ENCODE measurements at places on chromosomes 5 and 9. TPM values are rescaled to one million over a fixed set of nuclear protein-coding genes. Genes with fewer than 3 reads are reported as not detected.
A peak's percentile ranks its signal among the peaks of the same experiment; 100 is the strongest.

The PROB1 gene
- total RNA-seq, result 2.1 TPM

The TMEM267 gene
- 24.6 TPM for total RNA-seq

The IFNB1 gene
- total RNA-seq, result not detected

DNA sequence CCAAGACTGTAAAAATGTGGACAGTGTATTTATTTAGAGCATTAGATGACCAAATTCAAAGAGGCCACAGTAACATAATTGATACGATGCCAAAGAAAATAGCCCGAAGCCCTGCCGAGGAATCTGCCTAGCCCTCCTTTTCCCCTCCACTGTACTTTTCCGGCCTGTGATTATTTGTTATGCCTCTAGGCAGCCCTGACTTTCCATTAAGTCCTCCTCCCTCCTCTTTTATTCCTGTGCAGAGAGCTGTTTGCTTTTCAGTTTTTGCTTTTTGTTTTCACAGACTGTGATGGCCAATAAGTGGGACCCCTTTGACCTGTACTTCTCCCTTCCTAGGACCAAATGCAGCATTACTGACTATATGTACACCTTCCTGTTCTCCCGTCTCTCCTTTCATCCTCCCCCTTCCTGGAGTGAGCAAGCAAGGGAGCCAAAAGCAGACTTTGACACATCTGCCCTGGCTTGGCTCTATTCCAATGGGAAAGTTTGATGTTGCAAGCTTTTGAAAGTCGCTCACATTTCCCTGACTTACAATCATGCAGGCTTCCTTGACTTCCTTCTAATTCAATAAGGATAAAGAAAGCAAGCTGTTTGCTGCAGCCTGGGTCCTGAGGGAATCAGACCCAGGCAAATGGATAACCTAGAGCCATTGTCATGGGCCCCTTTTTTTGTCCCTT lies 76.1 kb downstream of the NREP start:
- peak; percentile 28 for DNase-seq

DNA sequence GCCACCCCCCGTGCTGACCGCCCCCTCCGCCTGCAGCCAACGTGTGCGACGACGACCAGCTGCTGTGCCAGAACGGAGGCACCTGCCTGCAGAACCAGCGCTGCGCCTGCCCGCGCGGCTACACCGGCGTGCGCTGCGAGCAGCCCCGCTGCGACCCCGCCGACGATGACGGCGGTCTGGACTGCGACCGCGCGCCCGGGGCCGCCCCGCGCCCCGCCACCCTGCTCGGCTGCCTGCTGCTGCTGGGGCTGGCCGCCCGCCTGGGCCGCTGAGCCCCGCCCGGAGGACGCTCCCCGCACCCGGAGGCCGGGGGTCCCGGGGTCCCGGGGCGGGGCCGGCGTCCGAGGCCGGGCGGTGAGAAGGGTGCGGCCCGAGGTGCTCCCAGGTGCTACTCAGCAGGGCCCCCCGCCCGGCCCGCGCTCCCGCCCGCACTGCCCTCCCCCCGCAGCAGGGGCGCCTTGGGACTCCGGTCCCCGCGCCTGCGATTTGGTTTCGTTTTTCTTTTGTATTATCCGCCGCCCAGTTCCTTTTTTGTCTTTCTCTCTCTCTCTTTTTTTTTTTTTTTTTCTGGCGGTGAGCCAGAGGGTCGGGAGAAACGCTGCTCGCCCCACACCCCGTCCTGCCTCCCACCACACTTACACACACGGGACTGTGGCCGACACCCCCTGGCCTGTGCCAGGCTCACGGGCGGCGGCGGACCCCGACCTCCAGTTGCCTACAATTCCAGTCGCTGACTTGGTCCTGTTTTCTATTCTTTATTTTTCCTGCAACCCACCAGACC lies 80.2 kb downstream of the NTNG2 start:
- peak; percentile 47 for DNase-seq
